ENCODE measurements at places on chromosomes 3 and 15.

- no peak for DNase-seq
These were observed 313.4 kb upstream of the NECTIN3 start for GRCh38 chr3:110758208-110758607.

GRCh38 chr3:15291589-15292541 lies 40.5 kb downstream of the SH3BP5 start:
- DNase-seq: no peak

GRCh38 chr15:54387799-54388198 lies 409.6 kb downstream of the UNC13C start:
- DNase-seq: no peak

GRCh38 chr3:174089592-174089991 lies 692.0 kb downstream of the NLGN1 start:
- no peak for DNase-seq

GRCh38 chr3:14440531-14441239 lies 38.3 kb downstream of the SLC6A6 start:
- no peak for DNase-seq

- no peak for DNase-seq
These were observed 605 bp downstream of the DCUN1D1 start for GRCh38 chr3:182979674-182980191.

- no peak for DNase-seq
These were observed 2.2 kb upstream of the PGPEP1L start for GRCh38 chr15:99009741-99010330.

DNA sequence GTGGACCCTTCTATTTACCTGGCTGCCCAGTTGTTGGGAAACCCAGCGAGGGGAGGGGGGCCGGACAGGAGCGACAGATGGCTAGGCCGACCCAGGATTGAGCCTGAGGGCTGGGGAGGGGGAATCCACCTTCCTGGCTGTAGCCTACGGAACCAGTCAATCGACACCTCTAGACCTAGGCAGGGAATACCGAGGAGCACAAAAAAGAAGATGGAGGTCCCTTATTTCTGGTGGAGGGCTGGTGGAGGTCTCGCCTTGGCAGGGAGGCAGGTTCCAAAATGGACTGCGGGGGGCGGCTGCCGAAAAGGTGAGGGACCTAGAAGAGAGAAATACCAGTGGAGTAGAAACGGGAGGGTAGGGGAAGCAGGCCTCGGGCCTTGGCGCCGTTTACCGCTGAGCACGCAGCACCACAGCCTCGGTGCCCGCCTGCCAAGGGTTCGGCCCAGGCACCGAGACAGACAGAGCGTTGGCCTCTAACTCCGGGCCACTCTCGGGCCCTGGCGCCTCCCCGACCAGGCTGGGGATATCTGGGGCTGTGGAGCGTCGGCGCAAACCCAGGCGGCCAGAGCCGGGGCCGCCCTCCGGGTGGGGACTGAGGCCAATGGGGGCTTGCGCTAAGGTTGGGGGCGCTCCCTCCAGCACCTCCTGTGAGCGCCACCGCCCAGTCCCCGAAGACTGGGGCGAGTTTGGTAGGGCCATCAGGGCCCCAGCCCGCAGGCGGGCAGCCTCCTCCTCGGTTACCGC lies 1.6 kb downstream of the ANKRD63 start:
- no peak for DNase-seq

DNA sequence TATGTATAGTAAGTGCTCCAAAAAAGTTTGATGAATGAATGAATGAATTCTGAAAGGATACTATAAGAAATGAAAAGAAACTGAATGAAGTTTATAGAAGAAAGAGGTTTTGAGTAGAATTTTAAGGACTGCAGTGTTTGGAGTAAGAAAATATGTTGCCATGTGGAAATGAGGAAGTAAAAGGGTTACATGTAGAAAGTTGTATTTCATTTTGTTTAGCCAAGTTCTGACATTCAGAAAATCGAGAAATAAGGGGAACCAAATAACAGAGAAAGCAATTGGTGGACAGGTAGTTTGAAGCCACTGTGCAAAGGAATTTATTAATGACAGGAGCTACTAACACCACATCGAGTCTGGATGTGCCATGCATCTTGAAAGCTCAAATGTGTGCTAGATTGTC lies 200.7 kb downstream of the SATB1 start:
- DNase-seq: no peak

DNA sequence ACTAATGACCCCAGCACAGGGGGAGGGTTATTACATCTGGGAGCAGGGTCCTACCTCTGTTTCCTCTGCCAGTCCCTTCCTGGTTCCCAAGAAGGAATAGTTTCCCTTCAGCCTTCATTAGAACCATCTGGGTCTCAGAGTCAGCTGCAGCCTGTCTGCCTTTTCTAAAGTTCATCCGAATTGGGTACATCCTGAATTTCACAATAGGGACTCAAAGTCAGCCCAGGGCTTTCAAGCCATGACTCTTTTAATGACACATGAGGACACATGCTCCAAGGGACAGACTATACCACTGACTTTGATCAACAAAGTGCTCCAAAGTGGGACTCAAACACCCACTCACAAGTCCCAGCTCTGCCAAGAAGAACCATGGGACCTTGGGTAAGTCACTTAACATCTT lies 12.7 kb upstream of the CRABP1 start:
- DNase-seq: no peak

All from GOT3 (cell line).